ENCODE measurements at places on chromosomes 2 and 18.

DNA sequence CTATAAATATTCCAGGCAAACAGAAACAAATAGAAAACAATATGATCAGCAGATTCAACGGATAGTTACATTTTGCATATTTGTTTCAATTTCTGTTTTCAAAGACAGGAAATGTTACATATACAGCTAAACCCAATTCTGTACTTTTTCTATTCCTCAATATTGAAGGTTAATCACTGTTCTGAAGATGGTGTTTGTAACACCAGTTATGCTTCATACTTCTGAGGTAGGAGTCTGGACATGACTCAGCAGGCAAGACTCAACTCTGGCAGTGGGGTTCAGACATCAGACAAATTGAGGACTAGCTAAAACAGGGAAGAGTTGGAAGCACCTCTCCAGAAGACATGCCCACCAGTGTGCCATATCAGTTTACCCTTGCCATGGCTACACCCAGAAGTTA lies 16.6 kb downstream of the SERPINB13 start:
- DNase-seq = no peak

GRCh38 chr2:177972782-177973181 lies 99.8 kb downstream of the PDE11A start:
- DNase-seq = no peak

- DNase-seq = peak; percentile 65
Measured at GRCh38 chr2:226153553-226153952, 646.1 kb downstream of the IRS1 start.

DNA sequence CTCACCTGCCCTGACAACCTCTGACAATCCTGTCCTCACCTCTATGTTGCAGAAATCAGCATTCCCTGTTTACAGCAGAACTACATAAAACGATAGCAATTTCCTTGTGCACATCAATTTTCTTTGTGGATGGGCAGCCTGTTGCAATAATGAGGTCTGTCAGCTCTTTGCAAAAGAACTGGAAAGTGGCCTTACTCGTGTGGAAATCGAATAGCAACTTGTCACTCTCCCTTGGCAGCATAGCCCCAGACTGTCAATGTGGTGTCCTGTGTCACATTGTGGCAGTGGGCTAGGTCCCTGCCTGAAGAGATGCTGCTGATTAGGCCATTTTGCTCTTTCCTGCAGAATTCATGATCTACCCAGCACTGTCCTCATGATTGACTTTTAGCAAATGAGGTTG lies 531.9 kb downstream of the CCDC85A start:
- no peak for DNase-seq

DNA sequence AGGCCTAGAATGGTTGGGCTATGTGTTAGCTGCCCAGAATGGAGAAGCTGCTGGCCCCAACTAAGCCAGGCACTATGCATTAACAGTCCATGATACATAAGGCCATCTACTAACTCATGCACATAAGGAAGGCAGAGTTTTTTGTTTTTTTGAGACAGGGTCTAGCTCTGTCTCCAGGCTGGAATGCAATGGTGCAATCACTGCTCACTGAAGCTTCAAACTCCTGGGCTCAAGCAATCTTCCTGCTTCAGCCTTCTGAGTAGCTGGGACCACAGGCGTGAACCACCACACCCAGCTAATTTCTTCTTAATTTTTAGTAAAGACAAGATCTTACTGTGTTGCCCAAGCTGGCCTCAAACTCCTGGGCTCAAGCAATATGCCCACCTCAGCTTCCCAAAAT lies 37.6 kb downstream of the GPR45 start:
- no peak for DNase-seq

- no peak for DNase-seq
Measured at GRCh38 chr2:158788951-158789350, 6.2 kb upstream of the DAPL1 start.

DNA sequence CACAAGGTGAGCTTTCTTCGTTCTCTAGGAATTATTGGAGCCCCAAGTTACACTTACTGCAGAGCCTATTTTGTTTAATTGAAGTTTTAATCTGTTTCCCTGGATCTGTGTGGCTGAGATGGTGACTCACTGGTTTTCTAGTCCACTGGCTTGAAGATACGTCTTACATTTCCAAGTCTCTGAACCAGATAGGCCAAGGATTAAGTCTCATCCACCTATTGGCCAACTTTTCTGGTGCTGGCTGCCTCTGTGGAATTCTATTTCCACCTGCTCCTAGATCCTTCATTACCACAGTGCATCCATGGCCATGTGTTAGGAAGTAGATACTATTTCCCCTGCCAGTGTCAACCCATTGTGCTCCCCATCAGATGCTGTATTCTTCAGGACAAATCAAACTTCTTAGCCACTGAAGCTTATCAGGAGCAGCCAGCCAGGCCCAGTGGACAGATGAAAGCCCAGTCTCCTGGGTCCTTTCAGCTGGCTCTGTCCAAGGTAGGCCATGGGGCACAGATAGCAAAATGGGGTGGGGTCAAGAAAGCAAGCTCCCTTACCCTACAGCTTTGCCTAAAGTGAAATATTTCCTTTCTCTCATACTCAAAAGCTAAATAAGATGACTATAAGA lies 198.8 kb upstream of the TCF4 start:
- DNase-seq = no peak

DNA sequence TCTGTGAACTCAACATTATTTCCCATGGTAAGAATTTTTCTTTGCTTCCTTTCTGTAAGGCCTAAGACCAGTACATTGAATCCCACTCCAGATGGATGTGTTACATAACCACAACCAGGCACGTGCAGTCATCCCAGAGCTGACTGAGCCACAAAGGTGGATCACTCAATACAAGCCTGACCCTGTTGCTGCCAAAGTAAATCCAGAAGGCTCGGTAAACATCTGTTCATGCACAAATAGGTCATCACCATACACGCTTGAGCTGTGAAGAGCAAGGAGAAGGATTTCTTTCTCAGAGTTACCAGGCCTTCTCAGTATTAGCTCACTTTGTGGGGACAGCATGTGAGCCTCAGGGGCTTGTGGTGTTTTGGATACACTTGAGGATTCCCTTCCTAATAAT lies 791.4 kb upstream of the FANCL start:
- DNase-seq = peak; percentile 62

DNA sequence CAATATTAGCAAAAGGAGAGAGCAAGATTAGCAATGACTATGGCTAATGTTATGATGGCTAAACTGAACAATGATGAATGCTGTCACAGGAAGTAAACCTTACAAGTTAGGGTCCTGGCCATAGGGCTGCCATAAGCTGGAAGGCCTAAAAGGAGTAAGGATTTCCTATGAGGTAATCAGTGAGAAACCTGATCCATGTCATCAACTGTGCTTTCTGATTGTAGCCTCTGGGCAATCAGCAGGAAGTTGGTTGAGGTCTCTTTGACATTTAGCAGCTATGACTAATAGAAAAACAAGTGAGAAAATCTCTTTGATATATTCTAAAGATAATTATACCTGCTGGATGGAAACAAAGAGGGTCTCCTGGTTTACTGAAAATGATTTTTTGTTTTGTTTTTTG lies 193.0 kb downstream of the RAB3GAP1 start:
- DNase-seq = peak; percentile 87

Measured in NCI-H69 (cell line).